ENCODE measurements at places on chromosomes 5 and 9. TPM values are rescaled to one million over a fixed set of nuclear protein-coding genes. Genes with fewer than 3 reads are reported as not detected.

The FBP2 gene
- not detected for total RNA-seq

The GPR21 gene
- total RNA-seq: 1.6 TPM

The FOXE1 gene
- total RNA-seq: 0.79 TPM

The KIF20A gene
- total RNA-seq: 50.4 TPM

- no peak overlapping the region for H3K4me3 ChIP-seq
- peaks cover 8% of the 10 kb centered on the region for H3K4me1 ChIP-seq
Observed at GRCh38 chr5:123599171-123599570, 87.2 kb downstream of the CSNK1G3 start.

DNA sequence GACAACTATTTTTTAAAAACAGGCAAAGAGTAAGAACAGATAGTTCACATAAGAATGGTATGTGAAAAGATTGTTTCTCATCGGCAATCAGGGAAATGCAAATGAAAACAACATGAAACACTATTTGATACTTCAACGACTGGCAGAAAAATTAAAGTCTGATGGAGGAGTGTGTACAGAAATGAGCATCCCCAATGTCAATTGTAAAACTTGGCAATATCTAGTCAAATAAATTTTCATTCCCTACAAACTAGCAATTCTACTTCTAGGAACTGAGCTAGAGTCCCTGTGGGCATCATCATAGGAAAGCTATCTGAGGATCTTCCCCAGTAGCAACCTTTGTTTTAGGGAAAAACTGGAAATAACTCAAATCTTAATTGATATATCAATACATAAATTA is 29.0 kb upstream of the MAP3K1 start:
- DNase-seq: no peak
- H3K27ac ChIP-seq: no peak overlapping the region
- H3K4me1 ChIP-seq: peaks cover 4% of the 10 kb centered on the region
- no peaks in the 10 kb centered on the region for H3K36me3 ChIP-seq
- H3K4me3 ChIP-seq: no peak overlapping the region

DNA sequence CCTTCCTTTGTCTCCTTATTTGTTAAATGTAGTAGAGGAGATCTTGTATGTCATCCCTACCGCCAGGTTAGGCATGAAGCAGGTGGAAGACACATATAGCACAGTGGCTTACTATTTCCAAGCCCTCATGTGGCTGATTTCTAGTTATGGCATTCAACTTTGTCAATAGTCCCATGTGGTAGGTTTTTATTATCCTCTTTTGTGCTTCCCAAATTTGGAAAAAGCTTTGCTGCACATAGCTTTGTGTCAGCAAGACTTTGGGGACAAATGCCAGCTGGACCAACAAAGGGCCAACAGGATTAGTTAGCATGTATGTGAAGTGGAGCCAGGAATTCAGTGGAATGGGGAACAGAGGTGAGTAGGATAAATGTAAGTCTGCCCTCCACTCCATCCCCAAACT is 276.3 kb downstream of the PSAT1 start:
- no peak overlapping the region for H3K4me3 ChIP-seq
- no peak overlapping the region for H3K27ac ChIP-seq
- no peaks in the 10 kb centered on the region for H3K27me3 ChIP-seq

GRCh38 chr5:112005623-112005930 is 248.6 kb upstream of the NREP start:
- no peaks in the 10 kb centered on the region for H3K36me3 ChIP-seq
- no peak for DNase-seq
- peaks cover 6% of the 10 kb centered on the region for H3K4me1 ChIP-seq
- no peak overlapping the region for H3K4me3 ChIP-seq
- H3K27me3 ChIP-seq: no peaks in the 10 kb centered on the region

Data from activated T-cell treated with anti-CD3 and anti-CD28 coated beads, Interleukin-2, amount 50 U/mL, for 72 hours (primary cell).